ENCODE measurements at places on chromosomes 11 and 22.

DNA sequence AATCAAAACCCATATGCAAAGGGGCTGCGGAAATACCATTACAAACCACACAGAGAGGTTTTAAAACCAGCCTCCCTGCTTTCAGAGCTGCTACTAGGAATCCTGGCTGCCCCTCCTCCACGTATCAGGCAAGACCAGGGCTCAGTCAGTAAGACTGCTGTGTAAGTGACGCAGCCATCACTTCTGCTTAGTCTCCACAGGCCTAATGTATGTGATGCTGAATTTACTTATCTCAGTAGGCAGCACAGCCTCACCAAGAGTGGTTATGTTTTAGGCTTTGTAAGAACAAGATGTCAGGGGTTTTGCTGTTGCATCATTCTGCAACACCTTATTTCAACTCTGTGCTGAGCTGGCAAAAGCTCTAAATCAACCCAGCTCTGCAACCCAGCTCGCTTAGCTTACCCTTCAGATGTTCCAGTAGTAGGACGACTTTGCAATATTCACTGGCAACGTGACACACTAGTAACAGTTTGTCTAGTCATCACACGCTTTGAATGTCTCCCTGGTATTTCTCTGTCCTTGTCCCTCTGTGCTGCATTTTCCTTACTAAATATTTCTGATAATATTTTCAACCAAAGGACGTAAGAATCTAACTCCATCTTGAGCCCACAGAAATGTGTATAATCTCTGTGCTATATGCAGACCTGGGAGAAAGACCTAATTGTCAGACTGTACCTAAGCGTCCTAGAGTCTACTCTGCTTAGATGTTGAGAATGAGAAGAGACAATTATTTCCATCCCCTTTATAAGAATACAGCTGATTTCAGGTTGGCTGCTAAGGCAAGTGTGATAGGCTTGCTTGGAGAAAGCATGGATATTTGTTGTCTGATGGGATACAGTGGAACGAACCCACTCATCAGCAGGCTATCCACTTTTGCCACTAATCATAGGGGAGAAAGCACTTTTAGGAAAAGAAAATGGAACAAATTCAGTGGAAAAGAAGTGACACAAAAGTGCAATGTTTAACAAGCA, 72.2 kb downstream of the LARGE2 start:
- no peak overlapping the region for H3K4me3 ChIP-seq
- peaks cover 16% of the 10 kb centered on the region for H3K4me1 ChIP-seq
- no peaks in the 10 kb centered on the region for H3K27me3 ChIP-seq

GRCh38 chr11:11396301-11397035, 43.4 kb upstream of the CSNK2A3 start:
- no peaks in the 10 kb centered on the region for H3K4me1 ChIP-seq
- H3K4me3 ChIP-seq = no peak overlapping the region
- no peak for DNase-seq
- no peaks in the 10 kb centered on the region for H3K27me3 ChIP-seq
- H3K36me3 ChIP-seq = no peaks in the 10 kb centered on the region

- DNase-seq = no peak
- H3K36me3 ChIP-seq = no peaks in the 10 kb centered on the region
- H3K4me1 ChIP-seq = peaks cover 11% of the 10 kb centered on the region
Measured at GRCh38 chr11:122711831-122712381, 56.4 kb downstream of the UBASH3B start.

DNA sequence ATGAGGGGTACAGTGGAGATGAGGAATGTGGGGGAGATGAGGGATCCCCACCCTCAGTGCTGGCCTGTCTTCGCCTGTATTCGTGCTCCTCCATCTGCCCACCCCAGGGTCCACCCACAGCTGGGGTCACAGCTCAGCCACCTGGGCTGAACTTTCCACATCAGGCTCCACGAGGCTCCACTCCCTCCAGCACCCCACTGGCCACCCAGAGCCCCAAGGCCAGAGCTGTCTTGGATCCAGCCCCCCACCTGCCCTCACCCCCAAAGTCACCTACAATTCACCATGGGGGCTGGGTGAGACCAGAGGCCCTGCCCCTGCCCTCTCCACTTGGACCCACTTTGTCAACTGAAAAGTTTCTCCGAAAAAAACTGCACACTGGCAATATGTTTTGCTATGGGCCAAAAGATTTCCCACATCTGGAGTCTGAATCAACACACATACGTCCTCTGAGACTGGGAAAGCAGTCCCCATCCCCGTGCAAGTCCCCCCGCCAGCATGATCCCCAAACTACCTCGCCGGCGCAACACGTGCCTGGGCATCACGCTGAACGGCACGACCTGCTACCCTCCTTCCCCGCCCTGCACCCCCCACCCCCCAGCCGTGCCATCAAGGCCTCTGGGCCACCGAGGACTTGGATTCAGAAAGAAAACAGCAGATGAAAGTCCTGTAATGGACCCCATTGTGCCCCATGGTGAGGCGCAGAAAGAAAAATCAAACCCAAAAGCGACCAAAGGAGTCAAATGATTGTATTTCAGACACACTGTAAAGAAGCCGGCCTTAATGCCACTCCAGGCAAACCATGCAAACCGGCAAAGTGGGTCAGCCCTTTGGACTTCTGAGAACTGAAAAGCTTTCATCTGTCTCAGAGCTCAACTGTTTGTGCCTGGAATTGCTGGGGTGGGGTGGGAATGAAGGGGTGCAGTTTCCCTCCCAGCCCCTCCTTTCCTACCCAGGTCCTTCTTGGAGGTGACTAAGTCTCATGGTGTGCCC, 16.5 kb upstream of the GAL start:
- no peaks in the 10 kb centered on the region for H3K36me3 ChIP-seq
- H3K27me3 ChIP-seq = no peaks in the 10 kb centered on the region
- H3K4me1 ChIP-seq = no peaks in the 10 kb centered on the region
- no peak overlapping the region for H3K27ac ChIP-seq
